ENCODE measurements at places on chromosomes 2 and 18.

DNA sequence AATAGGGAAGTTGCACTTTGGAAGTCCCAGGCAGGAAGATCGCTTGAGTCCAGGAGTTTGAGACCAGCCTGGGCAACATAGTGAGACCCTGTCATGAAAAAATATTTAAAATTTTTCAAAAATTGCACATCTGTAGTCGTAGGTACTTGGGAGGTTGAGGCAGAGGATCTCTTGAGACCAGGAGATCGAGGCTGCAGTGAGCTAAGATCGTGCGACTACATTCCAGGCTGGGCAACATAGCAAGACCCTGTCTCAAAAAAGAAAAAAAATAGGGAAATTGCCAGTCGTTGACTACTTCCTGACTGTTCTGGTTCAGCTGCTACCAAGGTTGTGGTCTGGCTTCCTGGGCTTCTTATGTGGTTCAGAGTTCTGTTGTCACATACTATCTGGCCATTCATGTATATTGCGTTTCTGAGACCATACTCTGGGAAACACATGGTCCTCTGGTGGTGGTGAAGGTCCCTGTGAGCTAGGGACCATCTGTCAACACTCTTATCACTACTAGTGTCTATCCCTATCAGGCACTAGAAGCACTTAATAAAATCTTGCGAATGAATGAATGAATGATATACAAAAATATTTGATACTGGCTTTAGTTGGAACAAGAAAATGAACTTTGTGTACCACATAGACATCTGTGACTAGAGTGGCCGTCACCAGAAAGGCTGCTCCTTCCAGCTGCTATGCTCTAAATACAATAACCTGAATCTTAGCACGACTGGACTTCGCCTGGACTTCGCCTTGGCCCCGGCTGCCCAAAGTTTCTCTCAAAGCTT is 861 bp upstream of the KLHL23 start:
- no peak for DNase-seq

- DNase-seq, result no peak
These were observed 47.9 kb downstream of the EML6 start for GRCh38 chr2:54771166-54771885.

DNA sequence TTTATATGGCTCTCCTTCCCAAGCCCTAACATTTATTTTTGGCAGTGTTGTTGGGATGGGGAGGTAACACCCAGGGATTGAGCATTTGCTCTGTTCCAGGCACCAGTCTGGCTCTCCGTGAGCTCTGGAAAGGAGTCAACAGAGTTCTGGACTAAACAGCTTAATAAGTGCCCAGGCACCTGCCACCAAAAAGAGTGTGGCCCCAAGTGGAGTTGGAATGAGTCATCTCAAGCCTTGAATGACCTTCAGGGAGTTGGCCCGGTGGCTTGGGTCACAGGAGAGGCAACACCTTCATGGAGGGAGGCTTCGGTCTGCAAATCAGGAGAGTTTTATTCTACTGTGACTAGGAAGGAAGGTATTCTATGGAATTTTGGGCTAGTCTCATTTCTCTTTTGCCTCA is 203.2 kb downstream of the DLGAP1 start:
- DNase-seq, result no peak

DNA sequence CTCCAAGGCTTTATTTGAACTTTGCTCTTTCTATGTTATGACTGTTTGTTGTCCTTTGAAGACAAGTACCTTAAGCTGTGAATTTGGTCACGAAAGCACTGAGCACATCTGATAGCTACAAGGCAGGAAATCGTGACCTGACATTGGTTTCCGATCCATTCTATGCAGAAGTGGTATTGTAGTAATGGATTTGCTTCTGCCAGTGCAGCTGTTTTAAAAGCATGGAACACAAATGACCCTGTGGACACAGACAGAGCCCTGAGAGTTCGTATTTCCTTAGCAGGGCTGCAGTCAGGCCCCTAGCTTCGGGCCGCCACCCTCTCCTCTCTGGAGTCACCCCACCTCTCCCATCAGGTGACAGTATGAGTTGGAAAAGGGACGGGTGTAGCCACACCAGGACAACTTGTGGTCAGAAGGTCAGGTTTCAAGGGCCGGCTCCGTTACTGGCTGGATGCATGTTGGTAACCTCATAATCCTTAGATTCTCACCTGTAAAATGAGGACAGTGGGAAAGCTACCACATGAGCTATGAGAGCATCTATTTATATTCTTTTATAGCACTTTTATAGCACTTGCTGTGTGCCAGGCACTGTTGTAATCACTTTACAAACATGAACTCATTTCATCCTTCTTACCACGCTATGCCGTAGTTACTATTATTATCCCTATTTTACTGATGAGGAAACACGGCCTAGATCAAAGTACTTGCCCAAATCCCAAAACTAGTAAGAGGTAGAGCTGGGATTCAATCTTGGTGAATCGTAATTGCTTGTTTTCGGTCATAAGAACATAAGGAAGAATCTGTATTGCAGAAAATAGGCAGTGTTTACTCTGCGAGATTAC is 70.2 kb downstream of the SPATS2L start:
- DNase-seq, result no peak

GRCh38 chr2:118975133-118975532 is 33.1 kb downstream of the MARCO start:
- no peak for DNase-seq

GRCh38 chr2:88765154-88765888 is 73.8 kb downstream of the RPIA start:
- no peak for DNase-seq

GRCh38 chr2:190301032-190301431 is 18.6 kb downstream of the HIBCH start:
- no peak for DNase-seq

- DNase-seq, result no peak
These were observed 484.8 kb upstream of the ID2 start for GRCh38 chr2:8197101-8197500.

- no peak for DNase-seq
These were observed 34.7 kb downstream of the MAP4K4 start for GRCh38 chr2:101732199-101732598.

DNA sequence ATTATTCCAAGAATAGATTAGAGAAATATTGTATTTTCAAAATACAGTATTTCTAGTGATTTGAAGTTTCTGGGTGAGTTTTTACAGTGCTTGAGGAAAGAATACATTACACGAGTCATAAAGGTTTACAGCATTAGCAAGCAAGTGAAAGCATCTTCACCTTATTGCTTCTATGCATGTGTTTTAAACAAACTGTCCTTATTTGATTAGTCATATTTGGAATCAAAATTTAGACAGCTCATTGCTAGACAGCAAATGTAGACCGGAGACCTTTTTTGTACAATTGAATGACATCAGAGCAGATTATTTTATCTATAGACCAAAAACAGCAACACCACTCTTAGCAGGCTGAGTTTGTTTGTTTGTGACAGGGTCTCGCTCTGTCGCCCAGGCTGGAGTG is 69.2 kb downstream of the FAM161A start:
- DNase-seq, result no peak

- DNase-seq, result no peak
These were observed 55.3 kb upstream of the B3GNT2 start for GRCh38 chr2:62140426-62141141.

GRCh38 chr2:239991689-239992314 is 33.3 kb downstream of the NDUFA10 start:
- no peak for DNase-seq

- no peak for DNase-seq
These were observed 38.6 kb upstream of the IHH start for GRCh38 chr2:219099329-219099728.

GRCh38 chr2:88329815-88330603 is 122.5 kb downstream of the FOXI3 start:
- no peak for DNase-seq

DNA sequence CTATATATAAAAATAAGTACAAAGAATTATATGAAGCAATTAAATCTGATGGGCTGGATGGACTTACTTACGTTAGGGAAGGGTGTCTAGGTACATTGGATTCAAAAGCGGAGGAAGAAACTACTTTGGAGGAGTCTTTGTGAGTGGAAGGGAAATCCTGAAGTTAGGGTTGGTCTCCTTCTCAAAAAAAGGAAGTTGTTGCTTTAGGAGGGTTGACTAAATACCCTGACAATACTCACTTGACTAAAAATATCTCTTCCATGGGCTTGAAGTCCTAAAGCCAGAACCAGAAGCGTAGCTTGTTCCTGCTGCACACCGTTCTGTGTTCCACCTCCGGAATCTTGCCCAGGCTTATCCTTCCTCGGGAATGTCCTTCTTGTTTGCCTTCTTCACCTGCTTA is 143.3 kb upstream of the ZEB2 start:
- DNase-seq, result no peak

- DNase-seq, result no peak
These were observed 7.4 kb upstream of the FHL2 start for GRCh38 chr2:105406221-105406620.

DNA sequence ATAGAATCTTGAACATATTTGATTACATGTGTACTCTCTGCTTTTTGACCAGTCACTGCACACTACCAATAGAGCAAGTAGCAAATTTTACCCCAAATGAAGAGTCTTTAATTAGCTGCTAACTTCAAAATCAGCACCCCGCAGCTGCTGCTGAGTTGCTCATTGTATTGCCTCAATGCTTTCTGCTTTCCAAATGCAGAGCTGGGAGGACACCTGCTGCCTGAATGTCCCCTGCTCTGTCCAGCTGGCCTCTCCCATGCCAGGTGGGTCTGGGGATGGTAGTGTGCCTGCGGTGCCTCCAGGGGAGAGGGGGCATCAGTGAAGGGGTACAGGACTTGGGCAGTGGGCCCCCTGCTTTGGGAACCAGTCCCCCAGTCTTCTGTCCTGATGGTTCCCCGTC is 184.8 kb downstream of the PRKCE start:
- no peak for DNase-seq

DNA sequence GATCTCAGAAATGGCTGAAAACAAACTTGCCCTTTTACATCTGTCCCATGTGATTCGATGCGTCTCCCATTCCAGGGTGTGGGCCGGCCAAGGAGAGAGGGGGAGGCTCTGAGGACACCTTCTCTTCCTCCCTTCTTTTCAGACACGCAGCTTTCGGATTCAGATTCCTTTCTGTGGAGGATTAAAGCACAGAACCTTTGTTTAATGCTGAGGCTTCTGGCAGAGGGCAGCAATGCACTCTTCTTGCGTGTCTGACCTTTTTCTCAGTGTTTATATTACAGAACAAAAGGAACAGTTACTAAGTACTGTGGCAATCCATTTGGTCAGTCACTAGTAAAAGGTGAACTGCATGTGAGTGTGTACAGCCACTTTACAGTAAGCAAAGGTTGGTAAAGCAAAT is 268.9 kb upstream of the CCDC68 start:
- no peak for DNase-seq

DNA sequence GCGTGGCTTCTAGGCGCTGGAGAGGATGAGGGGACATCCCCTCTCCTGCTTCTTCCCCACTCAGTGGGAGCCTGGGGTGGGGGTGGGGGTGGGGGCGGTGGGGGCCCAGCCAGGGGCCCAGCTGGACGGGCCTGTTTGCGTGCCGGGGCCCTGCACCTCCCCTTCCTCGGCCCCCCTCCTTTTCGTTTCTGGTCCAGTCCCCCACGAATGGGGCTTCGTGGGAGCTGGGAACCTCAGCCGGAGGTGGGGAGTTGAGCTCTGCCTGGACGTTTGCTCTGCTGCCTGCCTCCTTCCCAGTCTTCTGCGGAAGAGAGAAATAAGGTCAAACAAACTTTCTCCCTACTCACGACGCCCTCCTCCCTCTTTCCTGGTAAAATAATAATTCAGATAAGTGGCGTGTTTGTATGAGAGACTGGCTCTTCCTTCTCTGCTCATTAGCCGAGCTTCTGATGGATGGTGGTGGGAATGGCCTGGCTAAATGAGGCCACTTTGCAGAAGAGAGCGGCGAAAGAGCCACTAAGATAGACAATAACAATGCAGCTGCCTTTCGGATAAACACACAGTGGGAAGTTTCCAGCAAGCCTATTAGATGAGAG is 782 bp downstream of the MTA3 start:
- no peak for DNase-seq

DNA sequence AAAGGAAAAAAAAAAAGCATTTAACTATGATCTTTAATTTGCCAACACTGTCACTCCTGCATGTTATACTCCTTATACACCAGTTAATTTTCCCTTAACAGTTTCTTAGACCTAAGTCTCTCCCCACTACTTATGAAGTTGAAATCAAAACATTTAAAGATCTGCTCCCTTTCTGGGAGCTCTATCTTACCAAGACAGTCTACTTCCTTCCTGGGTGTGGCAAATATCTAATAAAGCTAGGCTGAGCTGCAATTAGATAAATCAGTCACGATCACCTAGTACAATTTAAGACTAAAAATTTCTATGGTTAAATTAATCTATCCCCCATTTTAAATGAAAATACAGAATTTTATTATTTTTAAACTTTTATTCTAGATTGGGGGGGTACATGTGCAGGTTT is 33.4 kb downstream of the PUM2 start:
- DNase-seq, result no peak

DNA sequence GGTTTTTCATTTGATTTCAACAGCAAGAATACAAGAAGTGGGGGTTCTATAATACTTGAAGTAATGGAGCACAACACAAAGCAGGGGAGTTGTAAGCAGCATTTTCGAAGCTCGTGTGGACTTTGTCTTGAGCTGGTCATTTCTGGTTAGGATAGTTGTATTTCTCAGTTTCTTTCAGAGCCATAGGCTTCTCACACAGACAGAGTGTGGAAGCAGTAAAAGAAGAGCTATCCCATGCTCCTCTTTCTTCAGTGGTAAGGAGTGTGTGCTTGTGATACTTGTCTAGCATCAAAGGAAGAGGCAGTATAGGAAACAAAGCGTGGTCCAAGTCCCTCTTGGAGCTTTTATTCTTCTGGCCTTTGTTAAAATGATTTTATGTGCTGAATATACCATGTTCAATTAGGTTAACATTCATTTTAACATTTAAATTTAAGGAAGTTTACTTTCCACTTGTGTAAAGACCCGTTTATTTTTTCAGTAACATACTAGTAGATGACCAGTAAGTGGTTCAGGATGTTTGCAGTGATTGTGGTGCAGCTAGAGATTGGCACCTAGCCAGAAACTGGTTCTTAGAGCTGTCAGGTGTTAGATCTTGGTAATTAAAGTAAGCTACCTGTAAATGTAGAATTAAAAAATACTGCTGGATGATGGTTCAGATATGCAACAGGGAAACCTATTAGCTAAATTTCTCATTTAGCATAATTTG is 14.6 kb downstream of the CCNYL1 start:
- no peak for DNase-seq

GRCh38 chr18:63567276-63567675 is 19.9 kb upstream of the SERPINB13 start:
- DNase-seq, result no peak
